ENCODE measurements at places on chromosomes 16 and 17.

GRCh38 chr17:68847711-68848110 is 107.5 kb downstream of the ABCA8 start:
- no peak for DNase-seq

DNA sequence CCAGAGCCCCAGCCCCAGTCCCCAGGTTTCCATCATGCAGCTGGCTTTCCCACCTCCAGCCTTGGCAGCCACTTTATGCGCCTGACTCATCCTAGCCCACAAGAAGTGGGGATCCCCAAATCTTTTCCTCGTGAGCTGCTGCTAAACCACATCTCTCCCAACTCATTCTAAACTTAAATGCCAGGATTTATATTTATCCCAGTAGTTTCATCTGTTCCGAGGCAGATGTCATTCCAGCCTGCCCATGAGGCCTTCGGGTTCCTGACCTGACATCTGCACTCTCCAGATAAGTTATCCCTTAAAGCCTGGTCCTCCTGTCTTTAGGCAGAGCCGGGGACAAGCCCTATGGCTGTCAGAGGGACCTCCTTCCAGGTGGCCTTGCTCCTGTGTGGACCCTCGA is 16.6 kb downstream of the PLXDC1 start:
- DNase-seq: no peak

- DNase-seq: no peak
These were observed 153.8 kb downstream of the SNX11 start for GRCh38 chr17:48261297-48261880.

- DNase-seq: no peak
These were observed 17.8 kb upstream of the TMEM219 start for GRCh38 chr16:29943846-29944799.

GRCh38 chr17:70863436-70864248 is 694.3 kb downstream of the KCNJ2 start:
- DNase-seq: no peak

- no peak for DNase-seq
These were observed 1.8 kb downstream of the COG1 start for GRCh38 chr17:73194514-73195222.

DNA sequence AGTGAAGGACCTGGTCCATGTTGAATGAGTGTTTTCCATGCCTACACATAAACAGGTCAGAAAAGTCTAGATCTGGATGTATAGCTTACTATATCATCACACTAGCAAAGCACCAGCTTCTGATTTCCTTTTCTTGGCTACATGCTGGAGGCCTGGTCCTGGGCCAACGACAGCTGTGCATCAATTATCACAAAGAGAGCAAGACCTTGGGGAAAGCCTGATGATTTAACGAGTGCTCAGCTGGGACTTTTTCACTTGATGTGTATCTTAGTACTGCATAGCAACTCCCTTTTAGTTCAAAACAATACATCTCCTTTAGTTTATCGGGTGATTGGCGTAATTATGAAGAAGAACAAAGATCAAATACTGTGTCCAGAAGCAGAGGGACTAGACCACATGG is 358.2 kb downstream of the KIF2B start:
- no peak for DNase-seq

DNA sequence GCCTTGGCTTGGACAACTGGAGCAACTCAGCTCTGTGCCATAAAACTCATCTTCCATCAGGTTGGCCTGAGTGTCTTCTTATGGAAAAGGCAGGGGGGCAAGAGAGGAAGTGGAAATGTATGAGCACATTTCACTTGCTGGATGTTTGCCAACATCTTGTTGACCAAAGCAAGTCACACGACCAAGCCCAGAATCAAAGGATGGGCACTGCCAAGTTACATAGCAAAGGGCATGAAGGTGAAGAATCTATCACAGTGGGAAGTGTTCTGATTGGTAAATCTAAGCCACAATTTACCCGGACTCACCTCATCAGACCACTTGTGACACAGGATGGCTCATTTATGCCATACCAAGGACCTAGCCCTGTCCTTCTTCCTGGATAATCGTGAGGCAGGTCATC is 310.5 kb upstream of the IRX5 start:
- no peak for DNase-seq

Data from stimulated activated CD4-positive, alpha-beta T cell treated with anti-CD3 and anti-CD28 coated beads, Interleukin-4, amount 100 ng/mL, for 24 hours (primary cell).